ENCODE measurements at places on chromosomes 5 and 9.

GRCh38 chr5:66344544-66344943 lies 200.4 kb downstream of the SREK1 start:
- no peak for DNase-seq

- no peak for DNase-seq
These were observed 93.9 kb downstream of the YIPF5 start for GRCh38 chr5:144076521-144077083.

GRCh38 chr5:115844321-115844817 lies 2.6 kb downstream of the AP3S1 start:
- no peak for DNase-seq

DNA sequence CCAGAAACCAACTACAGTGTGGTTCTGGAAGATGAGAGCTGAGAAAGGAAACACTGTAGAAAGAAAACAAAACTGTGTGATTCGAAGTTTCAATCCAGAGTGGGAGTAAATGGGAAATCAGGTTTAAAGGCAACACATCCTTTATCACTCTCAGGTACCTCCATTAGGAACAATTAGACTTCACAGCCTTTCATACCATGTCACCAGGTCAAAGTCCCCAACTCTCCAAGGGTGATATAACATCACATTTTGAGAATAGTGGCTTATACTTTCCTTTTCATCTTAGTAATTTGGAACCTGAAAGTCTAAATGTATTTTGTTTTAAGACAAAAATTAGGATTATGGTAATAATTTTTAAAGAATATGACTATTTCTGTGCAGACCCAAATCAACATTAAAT lies 194.9 kb upstream of the WWC1 start:
- DNase-seq, result no peak
